ENCODE measurements at places on chromosomes 1 and 21.

- DNase-seq, result no peak
Observed at GRCh38 chr1:25573961-25574360, 30.6 kb downstream of the LDLRAP1 start.

DNA sequence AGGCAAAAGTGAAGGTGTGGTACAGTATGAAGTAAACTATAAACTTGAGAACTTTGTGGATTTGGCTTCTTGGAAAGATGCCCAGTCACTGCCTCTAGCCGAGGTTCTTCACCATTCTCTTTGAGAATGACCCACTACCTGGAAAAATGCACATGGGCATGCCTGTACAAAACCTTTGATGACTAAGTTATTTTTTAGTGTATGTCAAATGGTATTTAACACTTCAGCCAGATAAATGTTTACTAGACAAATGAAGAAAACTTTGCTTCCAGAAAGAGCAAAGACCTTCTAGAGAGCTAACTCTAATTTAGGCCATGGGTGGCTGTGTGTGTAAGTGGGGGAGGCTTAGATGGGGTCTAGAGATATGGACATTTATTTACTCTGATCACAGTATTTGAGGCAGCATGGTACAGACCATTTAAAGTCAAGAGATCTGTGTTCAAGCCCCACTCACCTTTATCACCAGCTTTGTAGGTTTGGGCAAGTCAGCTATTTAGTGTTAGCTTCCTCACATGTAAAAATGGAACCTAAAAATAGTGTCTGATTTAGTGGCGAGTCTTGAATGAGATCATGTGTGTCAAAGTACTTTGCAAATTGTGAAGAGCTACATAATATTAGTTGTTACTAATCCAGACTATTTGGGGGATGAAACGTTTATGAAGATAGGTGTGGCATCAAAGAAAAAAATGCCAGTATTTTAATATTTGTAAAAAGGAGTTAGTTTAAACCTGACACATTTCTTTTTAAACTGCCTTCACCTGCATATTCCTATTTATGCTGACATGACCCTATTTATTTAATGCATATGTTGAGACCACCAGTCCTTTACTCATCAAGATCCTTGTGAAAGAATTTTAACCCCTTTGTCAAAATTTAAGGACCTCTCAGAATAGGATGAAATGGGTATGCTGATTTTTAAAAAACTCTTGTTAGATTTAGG lies 20.2 kb downstream of the NFYC start:
- peak; percentile 76 for DNase-seq

GRCh38 chr1:2650967-2651645 lies 18.3 kb upstream of the MMEL1 start:
- DNase-seq, result no peak

GRCh38 chr1:184152434-184152898 lies 100.9 kb downstream of the TSEN15 start:
- no peak for DNase-seq

GRCh38 chr1:23574265-23574754 lies 15.0 kb upstream of the ID3 start:
- DNase-seq, result no peak

- DNase-seq, result no peak
Observed at GRCh38 chr1:62198069-62198780, 3.6 kb downstream of the L1TD1 start.

GRCh38 chr1:3410142-3410925 lies 44.1 kb upstream of the ARHGEF16 start:
- DNase-seq, result no peak

DNA sequence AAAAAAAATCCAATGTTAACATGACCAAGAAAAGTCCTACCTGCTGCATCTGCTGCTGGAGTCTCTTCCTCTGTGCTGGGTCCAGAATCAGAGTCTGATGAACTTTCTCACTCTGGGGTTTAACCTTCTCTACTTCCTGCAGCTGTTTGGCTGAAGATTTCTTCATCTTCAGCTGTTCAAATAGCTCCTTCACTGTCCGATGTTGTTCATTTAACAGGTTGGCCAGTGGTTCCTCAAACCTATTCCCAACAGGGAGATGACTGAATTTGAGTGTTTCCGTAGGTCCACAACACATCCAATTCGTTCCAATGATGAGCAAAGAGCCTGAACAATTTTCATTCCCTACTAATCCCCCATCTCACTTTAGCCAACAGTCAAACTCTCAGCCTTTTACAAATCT lies 79.4 kb downstream of the GON4L start:
- no peak for DNase-seq

DNA sequence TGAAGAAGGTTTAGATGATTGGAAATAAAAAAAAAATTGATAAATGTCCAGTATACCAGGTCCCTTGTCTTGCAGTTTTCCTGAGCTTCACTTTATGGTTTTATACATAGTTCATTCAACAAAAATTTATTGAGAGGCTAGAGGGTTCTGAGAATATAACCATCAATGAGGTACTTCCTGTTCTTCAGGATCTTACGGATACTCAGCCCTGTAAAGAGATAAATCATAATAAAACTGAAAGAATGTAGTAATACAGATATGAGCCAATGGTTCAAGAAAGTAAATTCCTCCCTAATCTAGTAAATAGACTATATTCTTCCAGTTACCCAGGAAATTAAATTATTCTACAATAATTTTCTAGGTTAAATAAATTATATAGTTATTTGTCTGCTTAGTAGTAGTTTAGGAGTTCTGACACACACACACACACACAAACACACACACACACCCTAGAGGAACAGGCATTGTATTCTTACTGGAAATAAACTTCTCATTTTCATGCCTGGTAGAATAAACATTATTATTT lies 70.4 kb upstream of the HMCN1 start:
- DNase-seq, result no peak

DNA sequence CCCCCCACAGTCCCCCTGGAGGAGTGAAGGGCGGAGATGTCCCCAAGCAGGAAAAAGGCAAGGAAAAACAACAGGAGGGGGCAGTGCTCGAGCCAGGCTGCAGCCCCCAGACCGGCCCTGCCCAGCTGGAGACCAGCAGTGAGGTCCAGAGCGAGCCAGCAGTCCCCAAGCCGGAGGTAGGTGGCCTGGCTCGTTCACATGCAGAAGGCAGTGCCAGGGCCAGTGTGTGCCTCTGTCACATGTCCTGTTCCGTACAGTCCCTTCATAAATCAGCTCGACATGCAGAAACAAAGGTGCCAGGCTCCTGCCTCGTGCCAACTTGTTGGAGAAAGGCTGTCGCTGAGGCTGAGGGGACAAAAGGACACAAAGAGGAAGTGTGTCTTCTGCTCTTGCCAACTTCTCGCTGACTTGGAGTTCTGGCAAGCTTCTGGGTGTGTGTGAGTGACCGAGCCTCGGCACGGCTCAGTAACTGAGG lies 24.1 kb upstream of the MPZL1 start:
- DNase-seq, result no peak

DNA sequence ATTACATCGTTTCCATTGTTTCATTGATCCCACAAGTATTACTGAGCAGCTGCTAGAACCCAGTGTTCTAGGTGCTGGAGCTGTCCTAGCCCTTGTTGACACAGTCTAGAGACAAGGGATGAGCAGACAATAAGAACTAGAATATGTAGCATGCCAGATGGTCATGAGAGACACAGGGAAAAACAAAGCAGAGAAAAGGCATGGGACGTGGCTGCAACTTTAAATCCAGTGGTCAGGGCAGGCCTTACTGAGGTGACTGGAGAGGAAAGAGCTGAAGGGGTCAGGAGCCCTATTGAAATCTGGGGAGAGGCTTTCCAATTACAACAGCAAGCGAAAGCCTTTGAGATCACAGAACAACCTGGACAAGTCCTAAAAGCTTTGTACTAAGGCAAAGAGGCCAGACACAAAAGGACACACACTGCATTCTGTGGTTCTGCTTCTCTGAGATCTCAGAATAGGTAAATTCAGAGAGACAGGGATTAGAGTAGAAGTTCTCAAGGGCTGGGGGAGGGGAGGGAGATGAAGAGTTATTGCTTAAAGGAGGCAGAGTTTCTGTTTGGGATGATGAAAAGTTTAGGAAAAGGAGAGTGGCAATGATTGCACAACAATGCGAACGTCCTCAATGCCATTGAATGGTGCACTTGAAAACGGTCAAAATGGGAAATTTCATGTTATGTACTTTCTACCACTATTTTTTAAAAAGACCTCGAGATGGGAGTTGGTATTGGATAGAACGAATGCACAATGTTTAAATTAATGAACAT lies 467.4 kb upstream of the VAMP3 start:
- no peak for DNase-seq

DNA sequence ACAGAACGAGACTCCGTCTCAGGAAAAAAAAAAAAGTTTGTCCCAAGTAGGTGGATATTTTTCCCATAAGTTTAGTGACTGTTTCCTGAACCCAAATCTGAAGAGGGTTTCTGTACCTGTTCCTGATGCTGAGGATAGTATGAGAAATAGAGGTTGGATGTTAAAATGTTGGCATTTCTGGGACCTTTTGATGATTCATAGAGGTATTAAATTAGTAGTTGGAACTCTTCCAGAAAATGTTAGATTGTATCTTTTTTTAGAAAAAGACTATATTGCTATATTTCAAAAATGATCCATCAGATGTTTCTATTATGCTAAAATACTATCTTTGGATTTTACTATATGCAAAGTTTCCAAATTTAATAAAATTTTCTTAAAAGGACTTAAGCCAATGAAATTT lies 2.9 kb upstream of the CENPL start:
- DNase-seq, result no peak

GRCh38 chr1:32372149-32372756 lies 9.9 kb downstream of the TSSK3 start:
- no peak for DNase-seq

DNA sequence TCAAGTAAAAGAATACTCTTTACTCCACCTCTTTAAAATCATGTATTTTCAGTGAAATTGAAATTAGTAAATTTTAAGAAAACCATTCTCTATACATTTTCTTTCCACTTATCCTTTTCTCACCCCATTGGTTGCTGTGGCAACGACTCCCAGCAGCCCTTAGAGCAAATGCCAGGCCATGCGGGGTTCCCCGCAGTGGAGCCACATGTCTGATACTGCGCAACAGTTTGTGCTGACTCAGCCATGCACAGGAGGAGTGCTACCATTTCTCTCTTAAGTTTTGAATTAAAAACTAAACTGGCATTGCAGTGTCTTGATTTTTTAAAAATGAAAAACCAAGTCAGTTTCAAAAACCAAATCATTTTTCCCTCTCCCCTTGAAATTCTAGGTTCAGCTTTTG lies 214.1 kb upstream of the L1TD1 start:
- no peak for DNase-seq

- no peak for DNase-seq
Observed at GRCh38 chr1:226678701-226679100, 60.4 kb downstream of the ITPKB start.

GRCh38 chr1:155984341-155984740 lies 6.0 kb upstream of the ARHGEF2 start:
- no peak for DNase-seq

DNA sequence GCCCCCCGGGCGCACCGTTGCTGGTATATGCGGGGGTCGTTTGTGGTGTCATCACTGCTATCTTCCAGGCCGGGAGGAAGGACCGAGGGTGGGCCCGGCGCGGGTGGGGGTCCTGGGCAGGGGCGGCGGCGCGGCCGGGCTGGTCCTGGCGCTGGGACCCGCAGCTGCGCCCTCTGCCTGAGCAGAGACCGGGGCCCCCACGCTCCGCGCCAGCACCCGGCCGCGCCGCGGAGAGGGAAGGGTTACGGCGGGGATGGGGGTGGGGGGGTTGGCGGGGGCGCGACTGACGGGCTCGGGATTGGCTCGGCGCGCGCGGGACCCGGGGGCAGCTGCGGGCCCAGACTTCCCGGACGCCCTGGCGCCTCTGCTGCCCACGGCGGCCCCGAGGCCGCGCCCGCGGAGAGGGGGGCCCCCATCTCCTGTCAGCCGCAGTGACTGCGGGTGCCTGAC lies 13.8 kb upstream of the SAMD11 start:
- DNase-seq, result no peak

DNA sequence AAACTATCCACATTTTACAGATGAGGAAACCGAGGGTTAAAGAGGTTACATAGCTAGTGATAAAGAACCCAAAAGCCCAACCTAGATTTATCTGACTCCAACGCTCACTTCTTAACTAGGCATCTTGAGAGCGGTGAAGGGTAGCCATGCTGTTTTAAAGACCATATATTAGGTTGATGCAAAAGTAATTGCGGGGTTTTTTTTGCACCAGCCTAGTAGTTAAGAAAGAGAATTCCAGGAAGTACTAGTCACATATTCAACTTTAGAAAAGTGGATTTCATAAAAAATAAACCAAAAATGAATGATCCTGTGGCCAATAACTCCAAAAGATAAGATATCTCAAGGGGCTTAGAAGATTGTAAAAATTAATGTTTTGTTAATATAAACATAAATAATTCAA lies 162.1 kb downstream of the GLUL start:
- DNase-seq, result no peak

DNA sequence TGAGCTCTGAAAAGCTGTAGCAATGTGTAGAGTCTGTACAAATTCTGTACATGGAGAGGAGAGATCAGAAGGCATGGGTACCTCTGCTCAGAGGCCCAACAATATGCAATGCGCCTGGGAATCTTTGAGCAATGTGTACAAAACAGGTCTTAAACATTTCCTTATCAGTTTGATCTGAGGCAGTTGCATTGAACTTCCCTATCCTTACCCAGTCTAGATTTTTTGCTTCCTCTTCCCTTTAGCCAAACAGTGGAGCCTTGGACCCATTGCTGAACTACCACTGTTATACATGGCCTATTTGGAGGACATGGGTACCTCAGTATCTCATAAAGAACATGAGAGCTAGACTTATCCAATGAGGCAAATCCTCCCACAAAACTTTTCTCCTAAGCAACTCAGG lies 12.6 kb upstream of the MNDA start:
- no peak for DNase-seq

- no peak for DNase-seq
Observed at GRCh38 chr21:38475519-38475918, 22.8 kb downstream of the ERG start.

DNA sequence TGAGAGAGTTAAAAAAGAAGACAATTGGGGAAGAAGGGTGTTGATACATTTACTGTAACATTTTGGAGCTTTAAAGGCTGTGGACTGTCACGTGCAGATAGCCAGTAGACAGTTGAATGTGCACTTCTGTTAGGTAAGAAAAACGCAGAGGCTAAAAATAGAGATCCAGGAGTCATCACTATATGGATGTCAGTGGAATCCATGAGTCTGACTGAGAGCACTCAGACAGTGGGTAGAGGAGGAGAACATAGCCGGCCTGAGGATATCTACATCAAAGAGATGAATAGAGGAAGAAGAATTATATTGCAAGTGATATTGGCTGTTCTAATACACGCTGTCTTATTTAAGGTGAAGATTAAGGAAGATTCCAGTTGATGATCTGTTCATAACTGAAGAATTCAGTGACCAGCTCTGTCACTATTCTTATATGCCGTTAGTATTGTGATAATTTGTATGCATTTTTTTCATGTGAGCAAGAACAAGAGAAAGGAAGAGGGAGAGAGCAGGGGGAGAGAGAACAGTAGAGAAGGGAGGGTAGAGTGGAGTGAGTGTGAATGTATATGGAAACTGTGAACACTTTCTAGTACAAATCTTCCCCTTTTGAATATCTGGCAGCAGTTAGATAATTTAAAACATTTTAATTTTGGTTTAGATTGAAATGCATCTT lies 344.8 kb downstream of the CHRM3 start:
- DNase-seq, result no peak

Measured in epithelial cell of prostate (primary cell).